ENCODE measurements at places on chromosomes 11 and 22.

DNA sequence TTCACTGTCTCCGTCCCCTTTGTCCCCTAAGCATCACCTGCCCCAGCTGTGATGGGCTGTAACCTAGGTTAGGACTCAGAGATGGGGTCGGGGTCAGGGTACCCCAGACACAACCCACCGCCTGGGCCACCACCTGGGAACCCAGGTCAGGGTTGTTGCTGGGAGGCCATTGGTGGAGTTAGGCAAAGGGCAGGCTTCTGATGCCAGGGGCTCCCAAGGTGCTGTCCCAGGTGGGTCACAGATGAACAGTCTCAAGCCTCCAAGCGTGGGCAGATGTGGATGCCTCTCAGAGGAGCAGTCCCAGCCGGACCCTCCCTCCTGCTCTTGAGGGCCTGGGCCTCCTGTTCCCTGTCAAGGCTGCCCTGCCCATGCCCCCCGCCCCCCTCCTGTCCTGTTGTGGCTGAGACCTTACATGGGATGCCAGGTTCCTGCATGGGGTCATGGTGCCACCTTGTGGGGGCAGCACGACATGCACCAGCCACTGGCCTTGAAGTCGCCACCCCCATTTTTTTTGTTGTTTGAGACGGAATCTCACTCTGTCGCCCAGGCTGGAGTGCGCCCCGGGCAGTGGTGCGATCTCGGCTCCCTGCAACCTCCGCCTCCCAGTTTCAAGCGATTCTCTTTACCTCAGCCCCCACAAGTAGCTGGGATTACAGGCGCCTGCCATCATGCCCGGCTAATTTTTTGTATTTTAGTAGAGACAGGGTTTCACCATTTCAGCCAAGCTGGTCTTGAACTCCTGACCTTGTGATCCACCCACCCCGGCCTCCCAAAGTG, 12.1 kb downstream of the GATD1 start:
- DNase-seq = peak; percentile 47

GRCh38 chr11:46331282-46331984, 15.8 kb upstream of the DGKZ start:
- no peak for DNase-seq

GRCh38 chr11:46701078-46701654, 335 bp downstream of the ZNF408 start:
- DNase-seq = no peak

DNA sequence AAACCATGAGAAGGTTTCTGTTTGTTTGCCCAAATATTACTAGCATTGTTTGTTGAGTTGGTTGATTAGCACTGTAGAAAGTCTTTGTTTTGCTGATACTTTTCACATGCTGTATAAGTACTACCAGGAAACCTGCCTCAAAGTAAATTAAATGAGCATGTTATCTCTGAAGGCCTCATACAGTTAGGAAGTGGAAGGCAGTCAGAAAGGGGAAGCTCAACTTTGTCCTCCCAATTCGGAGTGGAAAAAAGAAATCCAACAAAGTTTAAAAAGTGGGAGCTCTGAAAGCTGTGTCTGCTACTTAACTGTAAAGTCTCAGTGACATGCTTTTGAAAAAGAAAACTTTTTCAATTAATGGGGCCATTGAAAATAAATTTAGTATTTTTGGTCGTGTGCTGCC, 188.3 kb upstream of the BLID start:
- no peak for DNase-seq

DNA sequence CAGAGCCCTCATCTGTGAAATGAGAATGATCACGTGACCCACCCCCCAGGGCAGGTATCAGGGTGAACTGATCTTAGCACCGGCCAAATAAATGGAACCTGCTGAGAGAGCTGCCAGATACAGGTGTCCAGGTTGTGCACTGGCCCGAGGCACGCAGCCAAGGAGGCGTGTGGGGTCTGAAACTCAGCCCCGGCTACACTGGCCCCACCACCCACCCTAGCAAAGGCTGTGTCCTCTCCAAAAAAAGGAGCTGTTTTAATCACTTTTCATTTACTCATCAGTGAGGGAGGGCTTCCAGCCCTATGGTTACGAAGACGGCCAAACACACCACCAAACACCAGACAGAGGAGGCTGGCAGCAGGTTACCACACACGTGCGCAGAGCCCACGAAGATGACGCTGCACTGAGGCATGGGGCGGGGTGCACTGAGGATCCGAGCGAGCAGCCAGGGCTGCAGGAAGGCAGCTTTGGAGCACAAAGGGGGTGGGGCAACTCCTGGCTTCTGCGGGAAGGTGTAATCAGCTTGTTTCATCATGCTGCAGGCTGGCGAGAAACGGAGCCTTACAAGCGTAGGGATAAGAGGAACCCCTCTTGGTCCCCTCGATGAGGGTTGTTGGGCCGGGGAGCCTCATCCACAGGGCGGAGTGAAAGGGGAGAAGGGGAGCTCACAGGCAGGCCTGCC, 19.5 kb upstream of the SLC22A12 start:
- no peak for DNase-seq

DNA sequence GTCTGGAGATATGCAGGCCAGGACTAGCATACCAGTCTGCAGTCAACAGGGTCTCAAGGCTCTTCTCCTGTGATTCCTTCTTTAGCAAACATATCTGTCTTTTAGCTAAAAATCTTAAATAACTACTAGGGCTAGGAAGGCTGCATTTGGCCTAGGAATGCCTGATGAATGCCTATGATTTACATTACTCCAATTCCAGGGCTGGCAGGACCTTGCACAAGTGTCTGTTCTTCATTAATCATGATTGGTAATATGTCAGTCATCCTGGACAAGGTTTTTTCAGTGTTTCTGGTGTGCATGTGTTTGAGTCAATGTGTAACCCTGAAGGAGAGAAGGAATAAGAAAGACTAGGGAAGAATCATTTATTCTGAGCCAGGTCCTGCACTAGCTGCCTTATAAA, 280.5 kb upstream of the NARS2 start:
- no peak for DNase-seq

- no peak for DNase-seq
Measured at GRCh38 chr11:85628771-85629341, 463 bp downstream of the TMEM126B start.

GRCh38 chr22:39501644-39502108, 414 bp upstream of the MIEF1 start:
- no peak for DNase-seq

- DNase-seq = no peak
Measured at GRCh38 chr11:34203377-34203871, 98.0 kb downstream of the NAT10 start.

- DNase-seq = no peak
Measured at GRCh38 chr11:13993096-13993765, 30.7 kb downstream of the SPON1 start.

GRCh38 chr11:60781981-60782316, 3.2 kb upstream of the MS4A10 start:
- no peak for DNase-seq

DNA sequence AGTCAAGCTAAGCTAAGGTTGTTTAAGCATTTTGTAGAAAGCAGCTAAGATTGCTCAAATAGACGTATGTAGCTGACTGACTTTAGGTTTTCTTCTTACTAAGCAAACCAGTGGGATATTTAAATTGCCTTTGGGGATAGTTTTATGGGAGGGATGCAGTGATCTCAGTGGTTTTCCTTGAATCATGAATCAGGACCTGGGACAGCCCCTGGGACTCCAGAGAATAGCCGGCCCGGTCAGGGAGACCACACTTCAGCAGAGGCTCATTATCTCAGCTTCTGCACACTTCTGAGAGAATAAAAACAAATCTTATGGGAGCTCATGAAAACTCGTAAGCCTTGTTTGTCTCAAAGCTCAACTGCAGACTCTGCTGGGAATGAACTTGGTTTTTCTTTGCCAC, at the start of gene OR9I1:
TSS of gene OR9I1 (minus strand) at position 62 of the 400 bp plus-strand sequence. CDS start 6,086 bp downstream, outside the sequence.
- no peak for DNase-seq

- no peak for DNase-seq
Measured at GRCh38 chr11:68649851-68650555, 34.3 kb upstream of the GAL start.

- no peak for DNase-seq
Measured at GRCh38 chr22:22810471-22810870, 77.1 kb upstream of the IGLL5 start.

DNA sequence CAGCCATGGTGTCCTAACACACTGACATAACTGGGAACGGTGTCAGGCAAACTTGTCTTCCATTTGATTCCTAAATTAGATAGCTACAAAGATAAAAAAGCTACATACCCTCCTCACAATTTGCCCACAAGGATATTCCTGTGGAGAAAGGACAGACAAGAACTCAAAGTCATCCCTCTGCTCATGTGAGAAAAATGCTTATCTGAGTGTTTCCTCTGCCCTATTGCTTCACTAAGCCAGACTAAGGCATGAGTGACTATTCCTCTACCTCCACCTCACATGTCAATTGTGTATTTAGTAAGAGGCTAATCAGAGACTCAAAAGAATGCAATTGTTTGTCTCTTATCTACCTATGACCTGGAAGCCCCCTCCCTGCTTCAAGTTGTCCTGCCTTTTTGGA, 247.7 kb downstream of the DDX10 start:
- no peak for DNase-seq

DNA sequence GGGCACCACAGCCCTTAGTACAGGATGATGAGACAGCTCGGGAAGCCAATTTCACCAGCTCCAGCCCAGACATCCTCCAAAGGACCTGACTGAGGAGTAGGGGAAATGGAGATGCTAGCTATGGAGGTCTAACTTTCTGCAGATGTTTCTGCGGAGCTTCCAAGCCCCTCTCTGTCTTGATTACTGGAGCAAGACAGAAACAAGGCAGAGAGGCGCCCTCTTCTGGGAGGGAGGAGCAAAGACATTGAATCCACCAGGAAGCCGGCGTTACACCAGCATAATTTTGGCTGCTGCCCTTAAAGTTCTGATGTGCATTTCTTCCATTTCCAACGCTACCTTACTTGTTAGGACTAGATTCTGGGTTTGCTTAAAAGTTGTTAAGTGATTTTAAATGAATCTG, 107.3 kb upstream of the HSD17B12 start:
- DNase-seq = peak; percentile 16

GRCh38 chr22:31302537-31302936, 10.2 kb upstream of the PIK3IP1 start:
- no peak for DNase-seq

DNA sequence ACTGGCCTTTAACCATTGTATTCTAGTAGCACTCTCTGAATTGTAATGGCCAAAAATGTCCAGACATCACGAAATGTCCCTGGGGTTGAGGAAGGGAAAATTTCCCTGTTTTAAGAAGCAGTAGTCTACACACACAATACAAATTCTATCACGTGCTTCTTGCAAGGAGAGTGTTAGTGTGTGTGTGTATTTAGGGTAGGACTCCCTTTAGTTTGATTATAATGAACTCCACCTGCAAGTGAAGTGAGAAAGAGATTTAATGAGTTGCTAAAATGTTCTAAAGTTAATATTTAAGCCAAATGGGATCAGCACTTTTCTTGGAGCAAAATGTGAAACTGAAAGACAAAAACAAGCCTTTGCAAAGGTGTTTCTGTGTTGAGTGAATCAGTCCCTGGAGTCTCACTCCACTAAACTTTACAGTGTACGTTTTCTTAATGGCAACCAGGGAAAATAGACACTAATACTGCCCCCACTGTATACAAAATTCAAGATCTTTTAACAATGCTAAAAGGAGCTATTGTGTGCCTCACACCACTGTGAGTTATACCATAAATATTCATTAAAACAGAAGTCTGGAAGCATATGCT, 590.3 kb upstream of the TENM4 start:
- no peak for DNase-seq

GRCh38 chr11:721741-722345, 15.8 kb downstream of the EPS8L2 start:
- no peak for DNase-seq

DNA sequence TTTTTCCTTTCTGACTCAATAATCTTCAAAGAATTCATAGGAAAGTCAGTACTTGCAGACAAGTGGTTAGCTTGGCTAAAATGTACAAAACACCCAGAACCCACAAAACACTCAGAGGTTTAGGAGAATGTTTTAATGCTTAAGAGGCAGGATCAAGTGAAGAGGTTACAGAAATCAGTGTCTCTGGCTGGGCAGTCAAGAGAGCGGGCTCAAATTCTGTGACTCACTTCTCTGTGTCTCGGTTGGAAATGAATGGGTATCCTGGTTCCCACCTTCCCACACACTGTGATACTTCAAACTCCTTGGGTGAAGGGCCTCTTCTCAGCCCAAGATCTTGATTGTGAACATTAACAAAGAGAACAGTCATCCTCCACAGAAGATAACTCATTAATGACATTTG, 3.8 kb downstream of the MPEG1 start:
- no peak for DNase-seq

GRCh38 chr11:41499429-41499828, 40.0 kb upstream of the LRRC4C start:
- no peak for DNase-seq

DNA sequence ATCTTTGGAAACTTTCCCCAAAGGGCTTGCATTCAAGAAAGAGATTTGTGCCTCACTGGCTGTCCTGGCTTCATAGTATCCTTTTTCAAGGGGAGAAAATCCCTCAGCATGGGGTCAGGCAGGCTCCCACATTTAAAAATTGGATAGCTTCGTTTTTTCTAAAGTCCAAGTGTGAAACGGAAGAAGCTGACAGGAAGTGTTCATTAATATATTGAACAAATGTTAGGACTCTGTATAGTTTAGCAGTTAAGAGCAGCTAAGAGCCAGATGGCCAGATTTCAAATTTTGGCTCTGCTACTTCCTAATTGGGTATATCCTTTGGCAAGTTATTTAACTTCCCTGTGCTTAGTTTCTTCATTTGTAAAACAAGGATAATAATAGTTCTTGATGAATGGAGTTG, 354.9 kb upstream of the FAT3 start:
- DNase-seq = no peak

GRCh38 chr22:22870577-22871404, 16.8 kb upstream of the IGLL5 start:
- DNase-seq = no peak

DNA sequence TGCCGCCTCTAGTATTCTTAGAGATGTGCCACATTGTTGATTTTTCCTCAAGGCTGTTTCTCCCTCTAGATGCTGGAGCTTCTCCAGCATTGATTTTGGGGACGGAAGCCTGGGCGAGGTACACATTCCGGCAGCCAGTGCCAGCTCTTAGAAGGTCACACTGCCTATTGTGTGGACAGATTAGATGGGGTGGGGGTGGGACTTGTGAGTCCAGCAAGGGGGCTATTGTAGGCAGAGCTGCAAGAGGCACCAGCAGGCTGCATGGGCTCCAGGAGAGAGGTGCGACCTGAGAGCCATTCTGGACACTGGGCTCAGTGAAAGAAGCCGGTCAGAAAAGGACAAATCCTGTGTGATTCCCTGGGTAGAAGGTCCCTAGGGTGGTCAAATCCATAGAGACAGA, 12.4 kb downstream of the C11orf21 start:
- DNase-seq = no peak

DNA sequence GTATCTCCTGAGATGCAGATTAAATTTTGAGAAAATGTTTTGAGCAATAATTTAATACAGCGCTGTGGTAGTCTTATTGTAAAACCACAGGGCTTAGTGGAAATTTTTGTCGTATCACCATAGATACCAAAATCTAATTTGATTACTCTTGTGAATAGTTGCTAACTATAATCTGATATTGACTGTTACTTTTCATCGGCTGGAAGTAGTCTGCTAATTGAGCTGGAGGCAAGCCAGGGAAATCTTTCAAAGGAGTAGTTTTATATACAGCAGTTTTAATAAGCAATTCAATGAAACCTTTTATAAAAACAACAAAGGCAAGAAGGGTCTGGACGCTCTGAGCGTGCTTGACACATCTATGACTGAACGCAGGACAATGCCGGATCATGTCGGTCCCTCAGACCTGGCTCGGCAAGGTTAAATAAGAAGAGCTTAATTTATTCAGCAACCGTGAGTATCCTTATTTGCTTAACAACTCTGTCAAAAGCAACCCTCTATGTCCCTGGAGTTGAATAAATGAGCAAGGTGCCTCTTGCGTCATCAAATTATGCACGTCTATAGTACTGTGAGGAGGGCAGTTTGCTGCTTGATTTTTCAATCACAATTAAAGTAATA, 121.2 kb downstream of the NCAM1 start:
- no peak for DNase-seq
